ENCODE measurements at places on chromosomes 13 and 19. TPM values are rescaled to one million over a fixed set of nuclear protein-coding genes. Genes with fewer than 3 reads are reported as not detected.

- no peak for DNase-seq
Measured at GRCh38 chr19:756236-756635, 5.3 kb downstream of the MISP start.

- DNase-seq, result no peak
Measured at GRCh38 chr19:1770866-1771576, 17.7 kb downstream of the ONECUT3 start.

DNA sequence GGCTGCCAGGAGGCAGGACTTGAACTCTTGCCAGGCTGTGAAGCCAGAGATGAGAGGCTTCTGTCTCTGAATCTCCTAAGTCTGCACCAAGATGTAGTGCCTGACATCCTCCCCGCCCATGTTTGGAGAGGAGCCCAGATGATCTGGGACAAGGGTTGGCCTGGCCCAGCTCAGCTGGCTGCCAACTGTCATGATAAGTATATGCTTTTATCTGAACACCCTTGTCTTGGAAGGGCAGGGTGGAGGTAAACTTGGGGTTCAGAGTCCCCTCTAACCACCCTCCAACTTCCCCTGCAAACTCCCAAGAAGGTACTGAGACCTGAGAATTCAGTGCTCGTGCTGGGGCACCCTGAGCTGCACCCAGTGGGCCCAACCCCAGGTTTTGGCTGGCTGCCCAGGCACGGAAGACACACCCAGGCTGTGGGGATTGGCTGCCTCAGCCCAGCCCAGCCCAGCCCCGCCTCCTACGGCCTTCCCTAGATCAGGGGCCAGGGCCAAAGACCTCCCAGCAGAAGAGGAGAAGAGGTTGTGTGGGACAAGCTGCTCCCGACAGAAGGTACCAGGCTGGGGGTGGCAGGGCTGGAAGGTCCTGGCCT, at the start of gene CYP4F12:
Gene CYP4F12, plus strand, starts transcription at position 508 of the 596 bp plus-strand sequence. CDS start 443 bp downstream, outside the sequence.
- peak; percentile 86 for DNase-seq

The OSCAR gene
- total RNA-seq, result 1.2 TPM

The ZNF581 gene
- 6.5 TPM for total RNA-seq

Data from cardiac septum (tissue), 1 donor.